ENCODE measurements at places on chromosomes 2 and 18.
A peak's percentile ranks its signal among the peaks of the same experiment; 100 is the strongest.

DNA sequence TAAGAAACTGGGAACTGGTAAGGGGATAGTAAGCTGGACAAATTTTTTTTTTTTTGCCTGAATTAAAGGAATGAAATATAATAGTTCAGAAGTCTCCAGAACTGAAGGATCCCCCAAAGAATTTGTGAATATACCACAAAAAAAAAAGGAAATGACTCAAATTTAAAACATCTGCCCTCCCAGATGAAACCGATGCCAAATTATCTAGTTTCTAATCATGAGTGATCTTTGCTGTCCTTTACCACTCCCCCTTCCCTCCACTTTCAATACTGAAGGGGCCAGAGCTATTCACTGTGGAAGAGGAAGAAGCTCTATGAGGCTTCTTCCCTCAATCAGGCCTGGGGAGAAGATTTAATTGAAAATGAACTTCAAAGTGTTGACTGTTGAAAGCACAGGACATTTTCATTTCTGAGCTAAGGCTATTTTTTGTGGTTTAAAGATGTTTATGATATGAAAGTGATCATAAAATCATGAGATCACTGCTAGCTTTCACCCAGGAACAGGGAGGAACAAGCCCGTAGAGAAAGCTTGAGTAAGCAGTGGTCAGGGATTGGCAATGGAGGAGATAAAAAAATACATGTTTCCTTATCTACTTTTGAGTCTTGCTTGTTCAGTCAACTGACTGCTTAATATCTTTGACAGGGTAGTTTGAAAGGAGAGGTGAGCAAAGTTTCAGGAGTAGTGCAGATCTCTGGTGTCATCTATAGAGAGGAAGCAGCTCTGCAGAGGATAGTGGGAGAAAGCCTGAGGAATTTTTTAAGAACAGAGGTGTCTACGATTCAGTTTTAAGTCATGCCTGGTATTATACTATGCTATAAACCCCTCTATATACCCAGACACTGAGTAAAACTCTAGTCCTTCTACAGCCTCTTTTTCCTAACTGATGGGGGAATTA, 409.5 kb upstream of the FIGN start:
- no peak for DNase-seq

- DNase-seq = no peak
Measured at GRCh38 chr2:181774685-181775084, 94.4 kb upstream of the NEUROD1 start.

DNA sequence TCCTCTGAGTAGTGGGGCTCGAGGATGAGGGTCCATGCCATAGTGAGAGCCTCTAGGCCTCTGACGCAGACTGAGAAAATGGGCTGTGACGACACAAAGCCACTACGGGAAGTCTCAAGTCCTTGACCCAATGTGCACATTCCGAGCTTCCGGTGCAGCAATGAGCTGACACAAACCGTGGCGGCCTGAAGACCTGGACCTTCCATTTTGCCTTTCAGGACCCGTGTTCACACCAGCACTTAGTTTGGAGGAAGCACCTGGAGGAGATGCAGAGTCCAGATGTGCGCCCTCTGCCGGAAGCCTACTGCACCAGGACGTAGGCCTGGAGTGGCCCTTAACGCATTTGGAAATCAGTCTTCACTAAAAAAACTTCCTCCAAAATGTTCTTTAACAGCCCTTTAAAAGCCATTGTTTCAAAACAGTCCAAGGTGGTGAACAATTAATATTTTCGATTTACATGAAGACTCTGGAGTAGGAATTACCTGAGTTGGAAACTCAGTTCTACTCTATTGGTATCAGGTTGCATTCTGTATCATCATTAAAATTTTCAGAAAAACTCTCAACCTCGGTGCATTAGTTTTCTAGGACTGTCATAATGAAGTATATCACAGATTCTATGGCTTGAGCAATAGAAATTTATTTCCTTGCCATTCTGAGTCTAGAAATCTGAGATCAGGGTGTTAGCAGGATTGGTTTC, 33.9 kb downstream of the BMP10 start:
- DNase-seq = peak; percentile 47

GRCh38 chr18:34592961-34593382, 117.1 kb upstream of the DTNA start:
- DNase-seq = no peak

DNA sequence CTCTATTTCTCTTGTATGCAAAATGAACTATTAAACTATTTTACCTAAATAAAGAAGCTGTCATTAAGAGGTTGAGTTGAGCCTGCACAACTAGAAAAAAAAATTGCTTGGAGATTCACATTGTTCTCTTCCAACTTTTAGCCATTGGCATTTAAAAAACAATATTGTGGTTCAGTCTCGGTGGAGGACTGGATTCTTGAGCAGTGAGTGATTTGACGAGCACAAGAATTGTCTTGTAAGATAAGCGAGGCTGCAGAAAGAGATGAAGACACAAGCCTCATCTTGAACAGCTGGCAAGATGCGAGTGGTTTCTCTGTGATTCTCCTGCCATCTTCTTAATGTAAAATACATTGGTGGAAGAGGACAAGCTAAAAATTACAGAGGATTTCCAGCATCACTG, 67.0 kb downstream of the GALR1 start:
- DNase-seq = no peak

GRCh38 chr2:14363137-14363536, 269.4 kb upstream of the LRATD1 start:
- DNase-seq = no peak

DNA sequence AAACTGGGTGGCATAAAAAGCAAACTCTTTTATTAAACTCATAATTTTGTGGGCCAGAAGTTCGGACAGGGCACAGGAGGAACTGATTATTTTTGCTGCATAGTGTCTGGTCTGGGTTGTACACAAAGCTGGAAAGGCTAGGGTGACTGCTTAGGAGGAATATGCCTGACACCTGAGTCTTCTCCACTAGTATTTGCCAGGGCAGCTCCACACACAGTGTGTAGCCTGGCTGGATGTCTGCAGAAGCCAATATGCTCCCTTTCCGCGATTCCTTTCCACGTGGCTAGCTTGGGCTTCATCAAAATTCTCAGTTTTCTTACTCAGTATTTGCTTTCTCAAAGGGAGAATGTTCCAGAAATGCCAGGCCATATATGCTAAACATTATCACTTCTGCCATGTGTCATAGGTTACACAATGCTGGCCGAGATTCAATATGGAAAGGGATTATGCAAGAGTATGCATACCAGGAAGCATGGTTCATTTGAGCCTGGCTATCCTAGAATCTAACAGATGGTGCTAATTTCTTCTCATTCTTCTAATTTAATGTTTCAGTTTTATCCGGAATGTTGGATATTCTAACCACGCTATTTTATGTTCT, 142.7 kb upstream of the DOK6 start:
- no peak for DNase-seq

- no peak for DNase-seq
Measured at GRCh38 chr2:84717302-84717701, 163.6 kb downstream of the TRABD2A start.

- DNase-seq = no peak
Measured at GRCh38 chr18:67310826-67311225, 205.7 kb downstream of the DSEL start.

DNA sequence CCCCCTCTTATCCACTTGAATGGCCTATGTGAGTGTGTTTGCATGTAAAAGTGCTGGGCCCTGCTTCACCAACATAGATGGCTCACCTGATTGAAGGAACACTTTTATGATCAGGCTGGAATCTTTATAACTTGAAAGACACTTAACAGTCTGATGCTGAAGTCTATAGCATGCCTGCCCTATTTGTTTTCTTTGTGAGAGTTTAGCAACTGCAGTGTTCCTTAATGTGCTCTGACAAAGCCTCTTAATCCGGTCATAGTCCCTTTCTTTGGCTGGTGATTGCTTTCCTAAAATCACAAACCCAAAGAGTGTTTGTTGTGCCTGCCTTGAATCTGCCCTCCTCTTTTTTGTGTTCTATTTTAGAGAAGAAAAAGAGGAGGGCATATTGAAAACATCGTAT, 1382.8 kb upstream of the CELF4 start:
- DNase-seq = no peak

GRCh38 chr2:194610297-194610696, 1046.7 kb upstream of the SLC39A10 start:
- no peak for DNase-seq

- DNase-seq = no peak
Measured at GRCh38 chr2:226267516-226268289, 531.9 kb downstream of the IRS1 start.

DNA sequence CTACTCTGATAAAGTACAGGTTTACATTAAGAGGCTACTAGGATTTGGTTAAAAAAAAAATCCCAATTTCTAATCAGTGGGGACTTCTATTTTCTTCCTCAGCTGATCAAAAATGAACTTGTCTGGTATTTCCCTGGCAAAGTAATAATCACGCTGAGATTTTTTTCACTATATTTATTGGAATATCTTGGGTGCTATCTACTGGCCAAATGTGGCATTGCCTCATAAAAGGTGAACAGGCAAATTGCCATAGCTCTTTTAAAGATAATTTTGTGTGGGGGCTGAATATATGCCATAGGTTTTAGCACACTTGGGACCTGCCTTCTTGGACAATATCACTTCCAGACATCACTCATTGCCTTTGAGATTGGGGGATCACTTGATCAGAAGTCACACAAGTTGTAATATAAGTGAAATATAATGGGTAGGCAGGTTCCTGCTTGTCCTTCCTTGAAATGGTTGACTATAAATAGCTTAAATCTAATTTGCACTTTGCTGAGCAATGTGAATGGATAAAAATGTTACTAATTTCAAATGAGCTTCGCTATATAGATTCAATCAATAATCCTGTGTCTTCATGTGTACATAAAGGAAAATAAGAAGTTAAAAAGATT, 7.0 kb upstream of the NXPH2 start:
- no peak for DNase-seq

All from stimulated activated CD8-positive, alpha-beta memory T cell treated with anti-CD3 and anti-CD28 coated beads, Interleukin-7, amount 100 ng/mL, for 24 hours (primary cell).